Stimulated activated CD4-positive, alpha-beta T cell treated with anti-CD3 and anti-CD28 coated beads, Interleukin-1b, Interleukin-23, amount 100 ng/mL, for 1 hour (primary cell): ENCODE measurements at places on chromosomes 2 and 18.

DNA sequence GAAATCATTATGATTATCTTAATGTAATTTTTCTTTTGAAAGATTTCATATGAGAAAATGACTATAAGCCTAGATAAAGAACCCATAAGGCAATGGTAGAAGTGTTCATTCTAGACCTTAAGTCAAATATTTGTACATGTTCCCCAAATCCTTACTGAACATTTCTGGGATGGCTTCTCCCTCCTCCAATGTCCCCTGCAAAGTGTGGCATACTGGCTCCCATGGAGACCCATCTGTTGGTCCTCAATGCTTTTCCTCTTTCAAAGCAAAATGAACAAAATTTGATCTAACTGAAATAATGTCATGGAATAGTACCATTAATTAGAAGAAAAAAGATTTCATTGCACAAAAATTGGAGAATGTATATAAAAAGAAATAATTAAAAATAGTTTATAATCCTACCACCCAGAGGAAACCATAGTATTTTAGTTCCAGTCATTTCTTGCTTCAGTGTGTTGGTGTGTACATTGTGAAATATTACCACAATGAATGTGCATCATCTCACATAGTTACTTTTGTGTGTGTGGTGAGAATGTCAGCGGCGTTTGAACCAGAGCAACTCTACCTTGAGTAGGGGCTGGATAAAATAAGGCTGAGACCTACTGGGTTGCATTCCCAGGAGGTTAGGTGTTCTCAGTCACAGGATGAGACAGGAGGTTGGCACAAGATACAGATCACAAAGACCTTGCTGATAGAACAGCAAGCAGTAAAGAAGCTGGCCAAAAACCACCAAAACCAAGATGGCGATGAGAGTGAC is 181.3 kb downstream of the UXS1 start:
- DNase-seq, result no peak

GRCh38 chr2:157922815-157923214 is 46.7 kb upstream of the ACVR1 start:
- no peak for DNase-seq

- no peak for DNase-seq
Observed at GRCh38 chr18:12637901-12638643, 19.8 kb downstream of the SPIRE1 start.

- DNase-seq, result no peak
Observed at GRCh38 chr18:77635858-77636257, 386.2 kb downstream of the GALR1 start.

- no peak for DNase-seq
Observed at GRCh38 chr2:103183061-103183460, 421.2 kb downstream of the TMEM182 start.

GRCh38 chr2:12513339-12513738 is 203.4 kb upstream of the TRIB2 start:
- no peak for DNase-seq

GRCh38 chr2:227942965-227943364 is 71.5 kb downstream of the DAW1 start:
- DNase-seq, result no peak

GRCh38 chr2:113174376-113174750 is 592 bp downstream of the PSD4 start:
- no peak for DNase-seq

GRCh38 chr2:201806442-201807170 is at the start of gene CDK15:
TSS of gene CDK15 (plus strand) at chr2:201806537. CDS start at chr2:201806665, 128 bp downstream.
- no peak for DNase-seq

DNA sequence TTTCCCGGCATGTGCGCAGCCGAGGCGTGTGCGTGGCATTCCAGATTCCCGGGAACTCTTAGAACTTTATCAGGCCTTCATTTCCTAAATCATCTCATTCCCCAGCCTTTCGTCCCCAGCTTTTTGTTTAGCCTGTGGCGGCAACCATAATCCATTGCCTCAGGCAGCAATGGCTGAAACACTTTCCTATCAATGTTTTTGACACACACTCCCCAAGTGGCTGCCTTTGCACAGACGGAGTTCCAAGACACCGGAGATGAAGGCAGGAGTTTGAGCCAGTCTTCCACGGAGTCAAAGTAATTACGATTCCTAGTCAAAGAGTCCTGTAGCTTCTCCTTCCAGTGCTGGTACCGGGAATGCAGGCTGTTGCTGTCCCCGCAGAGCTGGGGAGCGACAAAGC is 64.8 kb downstream of the KCNG2 start:
- DNase-seq, result no peak

GRCh38 chr2:2564300-2565078 is 233.4 kb upstream of the MYT1L start:
- DNase-seq, result no peak

DNA sequence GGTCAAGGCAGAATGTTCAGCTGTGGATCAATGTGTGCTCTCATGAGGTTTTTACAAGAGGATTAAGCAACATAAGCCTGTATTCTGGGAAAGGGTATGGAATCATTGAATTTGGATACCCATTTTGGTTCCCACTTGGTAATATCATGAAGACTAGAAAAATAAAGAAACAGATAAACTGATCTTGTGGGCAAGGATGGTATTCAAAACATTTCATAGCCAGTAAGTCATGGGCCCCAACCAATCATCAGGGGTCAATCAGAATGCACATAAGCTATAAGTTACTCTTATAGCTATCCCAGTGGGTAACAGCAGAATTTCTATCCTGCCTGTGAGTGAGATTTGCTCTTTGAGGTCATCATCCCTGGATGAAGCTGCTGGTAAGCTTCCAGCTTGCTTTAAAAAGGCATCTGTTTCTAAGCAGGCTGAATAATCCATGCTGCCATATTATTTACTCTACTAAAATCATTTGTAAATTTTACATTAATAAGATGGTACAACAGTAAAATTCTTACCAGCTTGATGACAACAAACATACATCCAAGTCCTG is 291.2 kb downstream of the RAD51AP2 start:
- no peak for DNase-seq

- no peak for DNase-seq
Observed at GRCh38 chr18:34039201-34039600, 185.5 kb downstream of the NOL4 start.

DNA sequence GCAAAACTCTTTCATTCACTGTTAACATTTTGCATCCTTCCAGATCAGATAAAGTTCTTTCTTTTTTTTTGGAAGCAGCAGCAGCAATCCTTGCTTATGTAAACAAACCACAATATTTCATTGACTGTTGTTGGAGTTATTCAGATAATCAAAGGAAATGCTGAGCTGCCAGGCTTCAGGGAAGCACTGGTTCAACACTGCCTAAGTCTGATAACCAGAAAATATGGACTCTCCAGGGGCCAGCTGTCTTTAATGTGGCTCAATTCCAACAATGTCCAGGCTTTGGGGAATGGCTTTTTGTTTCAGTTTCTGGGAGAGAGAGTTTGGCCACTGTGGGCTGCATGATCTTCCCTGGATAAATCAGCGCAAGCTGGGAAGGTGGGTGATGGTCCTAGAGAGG is 354.3 kb downstream of the AKAIN1 start:
- no peak for DNase-seq

- no peak for DNase-seq
Observed at GRCh38 chr2:186460465-186460864, 25.6 kb upstream of the ZC3H15 start.

DNA sequence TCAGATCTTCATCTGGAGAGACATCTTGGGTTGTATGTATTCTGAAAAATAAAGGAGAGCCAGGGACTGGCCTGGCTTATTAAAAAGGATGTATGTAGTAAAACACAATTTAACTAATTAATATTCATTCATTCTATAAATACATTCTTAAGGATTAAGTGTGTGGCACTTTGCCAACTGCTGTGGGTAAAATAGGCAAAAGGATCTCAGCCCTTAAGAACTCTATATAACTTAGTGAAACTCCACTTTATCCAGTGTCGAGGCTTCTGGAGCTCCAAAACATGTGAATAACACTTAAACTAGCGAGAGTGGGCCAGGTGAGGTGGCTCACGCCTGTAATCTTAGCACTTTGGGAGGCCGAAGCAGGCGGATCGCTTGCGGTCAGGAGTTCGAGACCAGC is 7.7 kb upstream of the STK39 start:
- no peak for DNase-seq

GRCh38 chr18:47346016-47346415 is 94.6 kb upstream of the SKOR2 start:
- DNase-seq, result no peak

- DNase-seq, result no peak
Observed at GRCh38 chr2:229454934-229455631, 184.0 kb upstream of the PID1 start.

GRCh38 chr2:48600917-48601316 is 16.7 kb upstream of the GTF2A1L start:
- no peak for DNase-seq

- no peak for DNase-seq
Observed at GRCh38 chr18:73879328-73879727, 268.3 kb downstream of the FBXO15 start.

DNA sequence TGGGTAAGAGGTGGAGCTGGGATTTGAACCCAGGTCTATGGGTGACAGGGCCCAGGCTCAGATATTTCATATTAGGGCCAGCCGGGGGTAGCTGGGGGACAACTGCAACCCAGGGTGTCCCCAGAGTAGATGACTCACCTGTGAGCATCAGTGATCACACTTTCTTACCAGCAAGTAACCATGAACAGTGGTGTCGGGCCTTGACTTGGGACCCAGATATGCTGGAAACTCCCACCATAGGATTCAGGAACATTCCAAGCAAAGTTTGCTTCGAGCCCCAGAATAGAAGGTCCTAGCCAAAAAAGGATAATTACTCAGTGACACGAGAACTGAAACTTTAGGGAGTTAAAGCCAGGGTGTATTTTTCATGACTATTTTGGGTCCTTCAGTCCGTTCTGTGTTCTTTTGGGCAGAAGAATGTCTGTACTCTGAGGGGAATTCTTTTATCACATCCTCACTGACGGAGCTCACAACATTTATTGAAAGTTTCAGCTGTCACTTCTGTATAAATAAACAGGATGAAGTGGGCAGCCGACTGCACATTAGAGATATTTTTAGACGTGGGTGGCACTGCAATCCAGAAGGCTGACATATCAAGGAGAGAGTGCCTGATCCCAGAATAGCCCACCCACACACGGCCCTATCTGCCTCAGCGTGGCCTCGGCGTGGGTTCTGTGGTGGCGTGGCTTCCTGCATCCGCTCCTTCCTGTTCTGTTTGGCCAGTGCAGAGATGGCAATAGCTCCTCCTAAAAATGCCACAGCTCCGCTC is 45.6 kb downstream of the RAMP1 start:
- no peak for DNase-seq

- no peak for DNase-seq
Observed at GRCh38 chr18:68769461-68769860, 28.4 kb upstream of the CCDC102B start.

- DNase-seq, result peak; percentile 34
Observed at GRCh38 chr2:127859712-127860085, 1.7 kb upstream of the POLR2D start.

GRCh38 chr2:69119104-69119894 is 106.3 kb downstream of the ANTXR1 start:
- DNase-seq, result no peak

GRCh38 chr18:58105888-58106260 is 61.8 kb downstream of the NEDD4L start:
- no peak for DNase-seq

DNA sequence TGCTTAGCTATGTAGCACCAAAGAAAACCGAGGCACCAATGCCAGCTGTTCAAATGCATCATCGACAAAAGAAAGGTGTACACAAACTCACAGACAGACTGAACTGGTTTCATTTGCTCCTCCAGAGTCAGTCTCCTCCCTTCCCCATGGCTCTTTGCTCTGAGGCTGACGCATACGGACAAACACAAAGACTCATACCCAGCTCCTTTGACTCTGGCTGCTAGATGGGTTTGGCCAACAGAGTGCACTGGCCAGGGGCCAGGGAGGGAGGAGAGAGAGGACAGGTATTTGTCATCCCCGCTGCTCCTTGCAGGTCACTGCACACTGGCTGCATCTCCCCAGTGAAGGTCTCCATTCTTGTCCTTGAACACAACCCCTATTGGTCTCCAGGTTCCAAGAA is 40.7 kb downstream of the DNER start:
- DNase-seq, result no peak

DNA sequence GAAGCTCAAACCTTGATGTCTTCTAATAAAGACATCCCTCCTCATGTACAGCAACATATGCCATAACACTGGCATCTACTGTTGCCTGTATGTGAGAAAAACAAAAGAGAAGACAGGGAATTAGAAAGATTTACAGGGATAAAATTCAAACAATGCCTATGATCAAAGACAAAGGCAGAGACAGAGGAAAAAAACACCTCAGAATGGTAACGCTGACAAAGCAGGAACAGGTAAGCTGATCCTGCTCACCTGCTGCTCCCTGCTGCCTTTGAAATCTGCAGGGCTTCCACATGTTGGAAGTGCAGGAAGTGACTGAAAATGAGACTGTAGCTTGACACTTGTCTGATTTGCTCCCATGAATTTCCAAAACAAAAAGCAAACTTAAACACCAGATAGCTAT is 90.2 kb upstream of the DNAJC10 start:
- no peak for DNase-seq

DNA sequence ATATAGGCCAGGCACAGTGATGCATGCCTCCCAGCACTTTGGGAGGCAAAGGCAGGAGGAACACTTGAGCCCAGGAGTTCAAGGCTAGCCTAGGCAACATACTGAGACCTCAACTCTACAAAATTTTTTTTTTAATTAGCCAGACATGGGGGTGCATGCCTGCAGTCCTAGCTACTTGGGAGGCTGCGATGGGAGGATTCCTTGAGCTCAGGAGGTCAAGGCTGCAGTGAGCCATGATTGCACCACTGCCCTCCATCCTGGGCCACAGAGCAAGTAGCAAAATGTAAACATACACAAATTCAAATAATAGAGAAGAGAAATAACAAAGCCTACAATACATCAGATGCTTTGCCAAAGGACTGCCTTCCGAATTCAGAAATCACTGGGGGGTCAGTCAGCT is 7.0 kb upstream of the SP3 start:
- DNase-seq, result no peak

DNA sequence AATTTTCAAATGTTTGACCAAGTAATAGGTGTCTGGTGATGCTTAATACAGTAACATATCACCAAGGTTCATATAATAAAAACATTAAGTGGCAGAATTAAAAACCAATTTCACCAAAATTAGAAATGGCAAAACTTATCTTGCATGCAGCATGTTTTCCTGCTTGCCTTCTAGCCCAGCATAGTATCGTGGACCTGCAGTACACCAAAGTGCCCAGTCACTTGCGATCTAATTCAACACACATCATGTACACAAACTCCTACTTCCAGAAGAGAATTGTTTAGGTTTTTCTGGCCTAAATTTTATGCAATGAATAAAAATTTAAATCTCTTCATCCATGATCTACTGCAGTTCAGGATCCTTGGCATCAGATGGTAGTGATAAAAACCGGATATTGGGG is 28.9 kb downstream of the LPIN2 start:
- DNase-seq, result no peak

- DNase-seq, result no peak
Observed at GRCh38 chr18:79914614-79915160, 36.8 kb downstream of the SLC66A2 start.
